ENCODE measurements at places on chromosomes 6 and 20. TPM values are rescaled to one million over a fixed set of nuclear protein-coding genes. Genes with fewer than 3 reads are reported as not detected.

DNA sequence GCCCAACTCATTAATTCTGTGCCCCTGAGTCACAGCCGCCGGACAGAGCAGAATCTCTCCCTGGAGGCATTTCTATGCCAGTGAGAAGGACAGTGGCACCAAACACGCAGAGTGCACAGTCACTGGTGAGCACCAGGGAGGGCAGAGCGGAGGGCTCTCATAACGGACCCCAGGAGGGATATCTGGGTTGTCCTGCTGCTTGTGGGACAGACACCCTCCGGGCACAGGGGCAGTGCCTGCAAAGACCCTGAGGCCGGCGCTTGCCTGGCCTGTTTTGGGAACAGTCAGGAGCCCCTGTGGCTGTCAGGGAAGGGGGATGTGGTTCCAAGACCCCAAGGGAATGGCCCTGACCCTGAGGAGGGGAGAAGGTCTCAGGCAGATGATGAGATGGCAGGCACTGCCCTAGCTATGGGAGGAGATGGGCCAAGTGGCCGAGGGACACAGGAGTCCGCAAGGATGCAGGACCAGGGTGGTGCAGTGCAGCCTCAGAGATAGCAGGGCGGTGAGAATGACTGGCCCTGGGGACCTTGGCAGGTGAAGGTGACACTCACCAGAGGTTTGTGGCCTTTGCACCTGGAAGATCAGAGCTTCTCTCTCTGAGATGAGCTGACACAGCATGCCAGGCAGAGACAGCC is 270.8 kb downstream of the SMOC2 start:
- DNase-seq: no peak

Gene KPNA5
- 3.6 TPM for total RNA-seq

Gene ADISSP
- total RNA-seq: 27.7 TPM

- peak; percentile 78 for DNase-seq
These were observed 93.8 kb upstream of the MAP7 start for GRCh38 chr6:136643850-136644596.

Gene EDN3
- not detected for total RNA-seq

GRCh38 chr6:106411056-106411455 is 50.5 kb downstream of the CRYBG1 start:
- DNase-seq: no peak

GRCh38 chr20:36572701-36573102 is 695 bp upstream of the TGIF2 start:
- DNase-seq: no peak

Gene ZSCAN23
- 2.0 TPM for total RNA-seq

DNA sequence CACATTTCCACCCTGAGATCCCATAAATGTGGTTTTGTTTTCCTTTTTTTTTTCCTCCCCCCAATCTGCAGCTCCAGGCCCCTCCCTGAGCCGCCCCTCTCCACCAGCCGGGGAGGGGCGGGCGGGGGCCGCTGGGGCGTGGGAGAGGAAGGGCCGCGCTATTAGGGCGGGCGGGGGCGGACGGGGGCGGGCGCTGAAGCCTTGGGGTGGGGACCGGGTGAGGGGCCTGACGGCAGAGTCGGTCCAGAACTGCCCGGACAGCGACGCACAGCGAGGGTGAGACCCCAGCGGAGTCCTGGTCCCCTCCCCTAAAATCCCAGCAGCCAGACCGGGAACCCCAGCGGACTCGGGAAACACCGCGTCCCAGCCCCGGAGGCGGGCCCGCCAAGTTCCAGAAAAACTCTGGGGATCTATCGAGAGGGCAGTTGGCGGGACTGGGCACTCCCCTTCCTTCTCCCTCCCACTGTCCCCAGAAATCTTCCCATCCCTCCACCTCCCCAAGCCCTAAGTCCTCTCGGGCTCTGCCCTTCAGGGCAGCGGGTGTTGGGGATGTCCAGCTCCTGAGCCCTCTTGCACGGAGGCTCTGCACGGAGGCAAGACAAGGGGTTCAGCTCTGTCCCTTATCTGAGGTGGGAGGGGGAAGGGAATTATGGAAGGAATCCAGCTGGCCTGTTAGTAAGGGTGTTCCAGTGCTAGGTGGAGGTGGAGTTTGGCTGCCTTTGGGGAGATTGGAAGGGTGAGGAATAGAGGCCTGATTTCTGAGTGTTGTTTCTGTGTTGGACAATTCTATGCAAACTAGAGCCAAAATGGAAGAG is at the start of gene PRICKLE4:
Gene PRICKLE4, plus strand, starts transcription at position 232 of the 815 bp plus-strand sequence. CDS start 2,692 bp downstream, outside the sequence.
- DNase-seq: no peak

- no peak for DNase-seq
These were observed 192.3 kb downstream of the DLL1 start for GRCh38 chr6:170098428-170099170.

Gene HLA-DOA
- not detected for total RNA-seq

- no peak for DNase-seq
These were observed 11.7 kb upstream of the ID1 start for GRCh38 chr20:31593221-31594001.

- no peak for DNase-seq
These were observed 324.2 kb upstream of the PREP start for GRCh38 chr6:105726902-105727655.

Gene CDH22
- total RNA-seq: 0.06 TPM

Gene ORC3
- total RNA-seq: 14.8 TPM

Gene GSTA4
- total RNA-seq: 25.3 TPM

Gene BTNL2
- total RNA-seq: not detected

DNA sequence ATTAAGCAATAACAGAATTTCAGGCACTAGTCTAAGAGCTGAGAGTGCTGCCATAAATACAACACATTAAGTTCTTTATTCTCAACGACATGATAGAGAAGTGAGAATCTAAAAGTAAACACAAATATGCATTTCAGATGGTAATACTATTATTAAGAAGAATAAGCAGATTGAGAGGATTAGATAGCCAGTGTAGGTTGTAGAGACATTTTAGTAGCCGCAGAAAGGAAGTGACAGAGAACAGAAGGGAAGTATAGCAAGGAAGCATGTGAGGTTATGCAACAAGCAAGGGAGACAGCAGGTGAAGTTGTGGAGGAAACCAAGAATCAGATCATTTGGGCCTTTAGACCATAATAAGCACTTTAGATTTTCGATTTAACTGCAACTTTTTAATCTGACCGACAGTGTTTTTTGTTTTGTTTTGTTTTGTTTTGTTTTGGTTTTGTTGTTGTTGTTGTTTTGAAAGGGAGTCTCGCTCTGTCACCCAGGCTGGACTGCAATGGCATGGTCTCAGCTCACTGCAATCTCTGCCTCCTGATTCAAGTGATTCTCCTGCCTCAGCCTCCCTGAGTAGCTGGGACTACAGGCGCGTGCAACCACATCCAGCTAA is 737.0 kb upstream of the ADGRB3 start:
- no peak for DNase-seq

DNA sequence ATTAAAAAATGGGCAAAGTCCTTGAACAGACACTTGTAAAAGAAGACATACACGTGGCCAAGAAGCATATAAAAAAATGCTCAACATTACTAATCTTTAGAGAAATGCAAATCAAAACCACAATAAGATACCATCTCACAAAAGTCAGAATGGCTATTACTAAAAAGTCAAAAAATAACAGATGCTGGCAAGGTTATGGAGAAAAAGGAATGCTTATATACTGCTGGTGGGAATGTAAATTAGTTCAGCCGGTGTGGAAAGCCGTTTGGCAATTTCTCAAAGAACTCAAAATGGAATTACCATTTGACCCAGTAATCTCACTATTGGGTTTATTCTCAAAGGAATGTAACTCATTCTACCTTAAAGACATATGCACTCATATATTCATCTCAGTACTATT is 166.6 kb downstream of the KHDC1L start:
- DNase-seq: no peak

Data from glomerular endothelial cell (primary cell).